Thymus (tissue), 14 donors: ENCODE measurements at places on chromosomes 16 and 17. TPM values are rescaled to one million over a fixed set of nuclear protein-coding genes. Genes with fewer than 3 reads are reported as not detected.

ZNF48 gene
- total RNA-seq, result 12.9 TPM

CRYBA1 gene
- 0.38 TPM for total RNA-seq

CD300H gene
- total RNA-seq, result 0.38 TPM

DNA sequence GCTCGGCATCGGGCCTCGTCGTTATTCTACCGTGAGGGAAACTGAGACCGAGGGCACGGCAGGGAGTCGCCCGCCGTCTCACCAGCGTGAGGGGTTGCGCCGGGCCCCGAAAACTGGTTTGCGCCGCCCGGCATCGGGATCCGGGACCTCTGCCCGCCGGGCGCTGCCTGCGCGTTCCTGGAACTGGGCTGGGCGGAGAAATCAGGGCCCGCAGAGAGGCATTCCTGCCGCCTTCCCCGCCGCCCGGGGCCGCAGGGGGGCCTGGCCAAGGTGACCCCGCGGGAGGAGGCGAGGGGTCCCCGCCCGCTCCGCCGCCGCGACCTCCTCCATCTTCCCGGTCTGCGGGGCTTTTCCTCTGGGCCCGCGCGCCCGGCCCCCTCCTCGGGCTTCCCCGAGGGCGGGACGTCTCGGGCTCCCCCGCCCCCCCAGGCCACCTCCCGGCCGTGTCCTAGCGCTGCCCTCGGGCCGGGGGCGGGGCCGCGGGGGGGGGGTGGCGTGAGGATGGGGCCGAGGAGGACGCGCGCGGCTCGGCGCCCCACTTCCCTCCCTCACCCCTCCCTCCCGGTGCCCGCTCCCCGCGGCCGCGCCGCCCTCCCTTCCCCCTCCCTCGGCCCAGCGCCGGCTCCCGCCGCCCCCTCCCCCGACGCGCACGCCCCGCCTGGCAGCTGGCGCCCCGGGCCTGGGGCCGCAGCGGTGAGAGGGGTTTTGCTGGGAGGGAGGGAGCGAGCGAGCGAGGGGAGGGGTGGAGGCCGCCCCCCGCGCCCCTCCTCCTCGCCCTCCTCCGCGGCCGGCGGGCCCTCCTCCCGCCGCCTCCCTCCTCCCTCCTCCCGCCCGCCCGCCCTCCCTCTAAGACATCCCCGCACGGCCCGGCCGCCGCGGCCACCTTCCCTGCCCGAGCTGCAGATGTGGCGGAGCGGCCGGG is at the start of gene GLIS2:
GLIS2 (plus strand) TSS at position 882 of the 922 bp plus-strand sequence. CDS start 16,214 bp downstream, outside the sequence.
- peaks cover 27% of the 10 kb centered on the region for H3K4me1 ChIP-seq
- H3K27ac ChIP-seq, result peak within 1 kb of the TSS; percentile 24
- DNase-seq, result peak; percentile 57

DNA sequence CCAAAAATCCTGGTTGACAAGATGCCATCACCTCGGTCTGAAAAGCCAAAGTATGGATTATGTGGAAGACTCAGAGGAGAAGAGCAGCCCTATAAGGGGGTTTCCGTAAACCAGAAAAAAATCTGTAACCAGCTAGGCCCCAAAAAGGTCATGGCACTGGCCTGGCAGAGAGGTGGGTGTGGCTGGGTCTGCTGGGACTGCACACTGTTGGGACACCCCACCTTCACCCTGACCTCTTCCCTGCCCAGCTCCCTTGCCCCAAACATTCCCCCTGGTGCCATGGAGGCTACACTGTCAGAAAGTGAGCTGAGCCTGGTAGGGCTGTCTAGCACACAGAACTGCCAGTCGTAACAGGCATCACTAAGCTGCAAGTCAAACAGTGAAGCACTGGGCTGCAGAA is 6.5 kb downstream of the SLC47A2 start:
- H3K27ac ChIP-seq, result no peak overlapping the region
- H3K4me1 ChIP-seq, result no peaks in the 10 kb centered on the region
- no peak for DNase-seq
- H3K36me3 ChIP-seq, result no peaks in the 10 kb centered on the region

GRCh38 chr17:68719431-68719830 is 118.3 kb upstream of the FAM20A start:
- no peak overlapping the region for H3K4me3 ChIP-seq
- DNase-seq, result no peak
- H3K27me3 ChIP-seq, result no peaks in the 10 kb centered on the region
- no peaks in the 10 kb centered on the region for H3K36me3 ChIP-seq
- no peaks in the 10 kb centered on the region for H3K4me1 ChIP-seq
- H3K27ac ChIP-seq, result no peak overlapping the region

DNA sequence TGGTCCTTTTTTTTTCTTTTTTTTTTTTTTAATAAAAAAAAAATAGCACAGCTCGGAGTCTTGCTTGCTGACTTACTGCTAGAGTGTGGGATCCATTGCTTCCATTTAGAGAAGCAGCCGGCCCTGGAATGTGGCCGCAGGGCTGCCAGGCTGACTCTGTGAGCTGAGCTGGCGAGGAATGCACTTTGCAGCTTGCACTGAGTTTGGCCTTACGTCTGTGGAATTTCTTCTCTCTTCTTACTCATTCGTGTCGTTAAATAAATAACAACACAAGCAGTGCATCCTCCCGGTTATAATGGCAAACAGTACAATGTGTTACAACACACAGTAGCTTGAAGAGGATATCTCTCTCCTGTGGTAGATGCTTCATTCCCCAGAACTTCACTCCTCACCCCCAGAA is 69.2 kb downstream of the PRKCB start:
- no peaks in the 10 kb centered on the region for H3K27me3 ChIP-seq
- peaks cover 9% of the 10 kb centered on the region for H3K4me1 ChIP-seq
- no peaks in the 10 kb centered on the region for H3K36me3 ChIP-seq

DNA sequence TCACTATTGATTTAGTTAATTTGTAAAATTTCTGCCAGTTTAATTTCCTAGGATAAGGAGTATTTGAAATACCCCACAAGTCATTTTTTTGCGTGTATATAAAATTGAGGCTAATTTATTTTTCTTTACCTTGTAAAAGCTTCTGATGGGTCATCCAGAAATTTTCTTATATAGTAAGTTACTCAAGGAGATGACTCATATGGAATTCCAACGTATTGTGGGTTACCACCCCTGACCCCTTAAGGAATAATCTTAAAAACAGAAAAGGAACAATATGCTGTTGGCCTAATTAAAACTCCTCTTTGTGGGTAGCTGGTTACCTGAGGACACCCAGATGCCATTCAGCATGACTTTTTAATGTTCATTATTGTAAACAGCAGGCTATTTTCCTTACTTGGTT is 13.6 kb downstream of the HEATR6 start:
- no peak for DNase-seq
- H3K27me3 ChIP-seq, result no peaks in the 10 kb centered on the region
- H3K4me1 ChIP-seq, result no peaks in the 10 kb centered on the region
- H3K36me3 ChIP-seq, result peaks cover 47% of the 10 kb centered on the region
